ENCODE measurements at places on chromosomes 6 and 20.

DNA sequence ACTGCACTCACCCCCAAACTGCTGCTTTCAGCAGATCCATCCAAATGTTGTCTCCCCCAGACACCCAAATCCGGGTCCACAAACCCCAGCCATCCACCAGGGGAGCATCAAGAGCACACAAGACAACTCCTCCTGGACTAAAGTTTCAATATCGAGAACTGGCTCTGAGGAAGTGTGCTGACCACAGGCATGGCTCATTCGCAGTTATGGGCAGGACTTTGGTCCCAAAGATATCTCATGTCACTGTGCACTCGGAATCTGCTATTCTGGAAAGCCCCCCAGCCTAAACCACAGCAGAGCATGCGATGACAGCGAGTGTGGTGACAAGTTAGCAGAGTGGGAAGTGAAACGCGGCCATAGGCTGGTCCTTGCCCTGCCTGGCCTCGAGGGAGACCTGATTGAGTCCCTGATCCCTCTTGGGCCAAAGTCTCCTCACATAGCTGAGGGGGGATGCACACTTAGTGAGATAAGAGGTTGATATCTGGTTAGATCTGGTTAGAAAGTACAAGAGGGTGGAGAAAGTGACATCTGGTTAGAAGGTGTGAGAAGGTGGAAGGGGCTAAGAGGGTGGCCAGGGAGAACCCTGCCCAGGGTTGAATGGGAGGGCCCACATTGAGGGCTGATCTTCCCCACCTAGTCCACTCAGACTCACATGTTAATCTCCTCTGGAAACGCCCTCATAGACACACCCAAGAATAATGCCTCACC is 149.7 kb downstream of the MRPL14 start:
- DNase-seq: no peak

- no peak for DNase-seq
Measured at GRCh38 chr6:27694547-27694874, 217.7 kb downstream of the OR2B2 start.

DNA sequence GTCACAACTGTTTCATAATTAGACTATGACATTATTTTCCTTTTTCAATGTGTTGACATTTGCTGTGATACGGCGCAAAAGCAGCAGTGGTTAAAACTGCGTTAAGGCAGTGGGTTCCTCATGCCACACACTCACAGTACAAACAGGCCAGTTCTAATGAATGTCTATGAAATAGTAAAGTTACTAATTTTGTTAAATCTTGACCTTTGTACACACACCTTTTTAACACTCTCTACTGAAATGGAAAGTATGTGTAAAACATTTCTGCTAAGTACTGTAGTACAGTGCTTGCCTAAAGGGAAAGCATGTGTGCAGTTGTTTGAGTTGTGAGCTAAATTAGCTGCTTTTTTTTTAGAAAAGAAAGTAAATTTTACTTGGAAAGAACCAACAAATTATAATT is 60.3 kb downstream of the CDS2 start:
- no peak for DNase-seq

GRCh38 chr6:894274-894673 is 201.3 kb upstream of the EXOC2 start:
- no peak for DNase-seq

- DNase-seq: no peak
Measured at GRCh38 chr20:32527447-32528055, 57.6 kb downstream of the NOL4L start.

DNA sequence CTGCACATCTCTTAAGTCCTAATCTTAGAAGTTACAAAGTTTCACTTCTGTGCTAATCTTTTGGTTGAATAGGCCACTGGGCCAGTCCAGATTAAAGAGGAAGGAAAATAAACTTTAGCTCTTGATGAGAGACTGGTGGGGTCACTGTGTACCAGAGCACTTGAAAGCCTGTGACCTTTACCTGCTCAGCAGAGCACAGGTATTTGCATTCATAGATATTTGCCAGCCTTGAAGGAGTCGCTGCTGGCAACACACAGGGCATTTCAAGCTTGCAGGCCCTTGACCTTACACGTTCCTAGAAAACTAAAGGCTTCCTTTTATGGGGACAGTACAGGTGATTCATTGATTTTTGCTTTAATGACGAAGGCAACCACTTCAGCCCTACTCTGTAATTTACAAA is 108.4 kb upstream of the SLC22A23 start:
- DNase-seq: no peak

GRCh38 chr20:17306427-17306826 is 79.6 kb downstream of the PCSK2 start:
- DNase-seq: no peak

- no peak for DNase-seq
Measured at GRCh38 chr6:167553736-167554119, 228.8 kb downstream of the TTLL2 start.

GRCh38 chr6:91718198-91718597 is 1131.3 kb upstream of the MAP3K7 start:
- no peak for DNase-seq

DNA sequence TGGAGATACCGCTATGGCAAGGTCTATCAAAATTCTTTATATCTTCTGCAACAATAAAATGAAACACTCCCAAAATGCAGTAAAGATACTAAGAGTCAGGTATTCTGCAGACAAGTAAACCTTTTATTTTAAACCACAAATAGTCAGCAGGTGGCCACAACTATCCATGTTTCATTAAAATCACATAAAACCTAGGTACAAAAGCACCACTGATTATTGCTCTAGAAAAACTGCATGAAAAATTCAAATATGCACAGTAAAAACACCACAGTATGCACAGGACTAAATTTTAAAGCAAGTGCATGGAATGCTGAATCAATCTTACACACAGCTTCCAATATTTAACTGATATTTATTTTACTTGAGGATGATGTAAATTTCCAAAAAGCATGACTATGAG is 33.3 kb downstream of the HMGN3 start:
- no peak for DNase-seq
